ENCODE measurements at places on chromosomes 7 and 10.
A peak's percentile ranks its signal among the peaks of the same experiment; 100 is the strongest.

- no peak for DNase-seq
These were observed 213.2 kb upstream of the CTBP2 start for GRCh38 chr10:125373546-125373945.

- DNase-seq, result no peak
These were observed 661.7 kb upstream of the AUTS2 start for GRCh38 chr7:68936471-68937035.

GRCh38 chr7:73865738-73866445 lies 4.9 kb downstream of the TMEM270 start:
- no peak for DNase-seq

DNA sequence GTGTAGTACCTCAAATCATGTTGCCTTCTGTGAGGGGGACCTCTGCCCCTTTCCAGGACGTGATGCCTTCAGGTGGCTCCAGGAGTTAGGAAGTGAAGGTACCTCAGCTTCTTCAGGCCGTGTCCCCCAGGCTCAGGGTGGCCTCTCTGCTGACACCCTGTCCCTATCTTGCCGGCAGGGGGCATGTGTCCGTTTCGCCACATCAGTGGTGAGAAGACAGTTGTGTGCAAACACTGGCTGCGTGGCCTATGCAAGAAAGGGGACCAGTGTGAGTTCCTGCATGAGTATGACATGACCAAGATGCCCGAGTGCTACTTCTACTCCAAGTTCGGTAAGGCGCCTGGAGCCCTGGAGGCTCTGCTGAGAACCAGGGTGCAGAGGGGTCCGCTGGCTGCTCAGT lies 9.2 kb downstream of the CPSF4 start:
- no peak for DNase-seq

- DNase-seq, result peak; percentile 32
These were observed 384.4 kb downstream of the PARD3 start for GRCh38 chr10:34430685-34431084.

DNA sequence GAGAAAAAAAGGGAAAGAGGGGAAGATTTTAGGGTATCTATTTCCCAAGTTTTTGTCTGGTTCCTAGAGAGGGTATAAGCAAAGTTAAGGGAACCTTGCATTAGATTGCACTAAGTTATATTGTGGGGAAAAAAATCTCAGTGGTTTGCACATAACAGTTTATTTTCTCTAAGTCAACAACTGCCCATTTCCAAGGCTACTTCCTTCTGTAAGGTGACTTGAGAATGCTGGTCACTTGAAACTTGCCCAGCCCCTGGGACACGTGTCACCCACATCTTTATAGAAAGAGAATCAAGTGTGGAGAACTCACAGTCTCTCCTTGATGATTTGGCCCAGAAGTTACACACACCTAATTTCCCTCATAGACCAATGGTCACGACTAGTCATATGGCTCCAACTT lies 488.6 kb upstream of the PODXL start:
- DNase-seq, result no peak

- no peak for DNase-seq
These were observed 53.7 kb upstream of the KDM7A start for GRCh38 chr7:140230516-140230860.

DNA sequence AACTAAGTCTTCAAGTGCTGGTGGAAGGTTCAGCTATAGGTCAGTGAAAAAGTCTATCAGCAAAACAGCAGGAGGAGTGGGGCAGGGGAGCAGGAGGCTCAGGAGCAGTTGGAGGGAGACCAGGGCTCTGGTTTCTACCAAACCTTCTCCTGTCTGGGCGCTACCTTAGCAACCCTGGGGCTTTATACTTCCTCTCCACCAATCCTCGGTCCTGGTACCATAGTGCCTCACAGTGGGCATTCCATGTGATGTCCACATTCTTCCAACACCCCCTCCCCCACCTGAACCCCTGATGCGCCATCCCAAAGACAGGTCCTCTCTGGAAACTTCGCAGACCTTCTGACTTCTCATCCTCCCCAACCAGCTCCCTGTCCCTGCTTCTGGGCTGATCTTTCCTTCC lies 25.3 kb upstream of the ACSM6 start:
- no peak for DNase-seq

- no peak for DNase-seq
These were observed 32.3 kb upstream of the DGKB start for GRCh38 chr7:14934839-14935238.

GRCh38 chr7:122535086-122535485 lies 163.8 kb downstream of the RNF133 start:
- no peak for DNase-seq

- DNase-seq, result no peak
These were observed 123.0 kb upstream of the VSTM2A start for GRCh38 chr7:54419209-54419608.

DNA sequence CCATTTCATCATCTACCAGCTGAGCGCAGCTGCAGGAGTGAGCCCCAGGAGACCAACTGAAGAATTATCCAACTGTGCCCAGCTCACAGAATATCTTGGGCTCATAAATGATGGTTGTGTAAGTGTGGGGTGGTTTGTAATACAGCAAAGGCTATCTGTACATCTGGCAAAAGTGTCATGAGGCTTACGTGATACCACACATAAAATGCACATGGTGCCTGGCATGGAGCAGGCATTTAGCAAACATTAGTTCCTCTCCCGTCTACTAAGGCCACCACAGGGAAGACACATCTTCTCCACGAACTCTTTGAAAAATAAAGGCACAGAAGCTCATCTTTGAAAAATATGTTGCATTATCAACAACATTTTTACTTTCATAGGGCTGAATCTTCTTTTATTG lies 32.3 kb downstream of the AOAH start:
- DNase-seq, result no peak

DNA sequence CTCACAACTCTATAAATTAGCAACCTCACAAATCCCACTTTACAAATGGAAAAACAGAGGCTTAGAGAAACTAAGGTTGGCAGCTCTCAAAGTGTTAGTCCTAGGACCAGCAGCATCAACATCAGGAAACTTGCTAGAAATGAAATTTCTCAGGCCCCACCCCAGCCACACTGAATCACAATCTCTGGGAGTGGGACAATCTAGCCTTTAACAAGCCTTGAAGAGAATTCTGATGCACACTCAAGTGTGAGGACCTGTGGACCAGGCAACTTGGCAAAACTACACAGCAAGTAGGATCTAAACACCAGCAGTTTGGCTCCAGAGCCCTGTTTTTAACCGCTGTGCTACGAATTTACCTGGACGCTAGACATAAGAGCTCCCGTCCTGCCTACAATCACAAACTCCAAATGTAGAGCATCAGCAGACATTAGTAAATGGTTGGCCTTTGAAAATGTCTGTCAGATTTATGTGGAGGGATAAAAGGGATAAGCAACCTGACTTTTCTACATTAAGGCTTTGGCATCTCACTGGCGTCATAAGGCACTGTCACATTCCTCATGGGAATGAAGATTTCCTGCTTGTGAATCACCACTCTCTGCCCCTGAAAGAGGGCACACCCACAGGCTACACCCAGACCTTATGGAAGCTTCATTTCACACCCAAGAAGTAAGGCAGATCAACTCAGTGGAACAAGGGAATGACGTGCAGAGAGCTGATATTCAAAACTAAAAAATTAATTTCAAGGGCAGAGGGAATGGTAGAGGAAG lies 34.5 kb downstream of the PPP1R3C start:
- no peak for DNase-seq

DNA sequence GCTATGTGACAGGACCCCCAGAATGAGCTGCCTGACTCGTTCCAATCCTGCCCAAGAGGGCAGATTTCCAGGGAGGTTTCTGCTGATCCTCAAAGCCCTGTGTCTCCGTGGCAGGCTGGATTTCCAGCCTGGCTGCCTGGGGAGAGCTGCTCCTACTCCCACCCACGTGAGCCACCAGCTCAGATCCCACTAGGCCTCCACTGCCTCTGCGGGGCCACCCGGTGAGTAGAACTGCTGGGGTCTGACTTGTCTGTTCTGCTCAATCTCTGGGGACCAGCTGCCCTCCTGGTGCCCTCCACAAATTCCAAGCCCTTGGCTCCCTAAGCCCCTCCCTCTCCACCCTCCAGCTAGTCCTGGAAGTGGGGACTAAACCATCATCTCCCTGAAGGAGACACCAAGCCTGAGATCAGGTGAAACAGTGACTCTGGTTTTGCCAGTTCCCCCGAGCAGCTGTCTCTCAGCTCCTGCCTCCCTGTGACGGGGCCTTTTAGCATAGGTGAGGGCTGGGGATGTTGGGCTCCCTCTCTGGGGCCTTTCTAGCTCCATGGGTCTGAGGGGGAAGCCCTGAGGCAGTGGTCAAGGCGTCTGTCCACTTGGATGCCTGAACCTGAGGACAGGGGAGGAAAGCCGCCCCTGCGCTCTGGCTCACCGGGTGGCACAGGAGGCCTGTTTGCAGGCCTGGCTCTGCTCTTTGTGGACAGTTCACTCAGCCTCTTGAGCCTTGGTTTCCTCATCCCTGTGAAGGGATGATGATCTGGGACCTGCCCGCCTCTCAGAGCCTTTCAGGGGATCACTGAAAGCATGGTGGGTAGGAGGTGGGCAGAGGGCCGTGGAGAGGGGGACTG lies 5.6 kb downstream of the FAM241B start:
- DNase-seq, result no peak

GRCh38 chr10:100148353-100149211 lies 37.2 kb downstream of the ERLIN1 start:
- no peak for DNase-seq

DNA sequence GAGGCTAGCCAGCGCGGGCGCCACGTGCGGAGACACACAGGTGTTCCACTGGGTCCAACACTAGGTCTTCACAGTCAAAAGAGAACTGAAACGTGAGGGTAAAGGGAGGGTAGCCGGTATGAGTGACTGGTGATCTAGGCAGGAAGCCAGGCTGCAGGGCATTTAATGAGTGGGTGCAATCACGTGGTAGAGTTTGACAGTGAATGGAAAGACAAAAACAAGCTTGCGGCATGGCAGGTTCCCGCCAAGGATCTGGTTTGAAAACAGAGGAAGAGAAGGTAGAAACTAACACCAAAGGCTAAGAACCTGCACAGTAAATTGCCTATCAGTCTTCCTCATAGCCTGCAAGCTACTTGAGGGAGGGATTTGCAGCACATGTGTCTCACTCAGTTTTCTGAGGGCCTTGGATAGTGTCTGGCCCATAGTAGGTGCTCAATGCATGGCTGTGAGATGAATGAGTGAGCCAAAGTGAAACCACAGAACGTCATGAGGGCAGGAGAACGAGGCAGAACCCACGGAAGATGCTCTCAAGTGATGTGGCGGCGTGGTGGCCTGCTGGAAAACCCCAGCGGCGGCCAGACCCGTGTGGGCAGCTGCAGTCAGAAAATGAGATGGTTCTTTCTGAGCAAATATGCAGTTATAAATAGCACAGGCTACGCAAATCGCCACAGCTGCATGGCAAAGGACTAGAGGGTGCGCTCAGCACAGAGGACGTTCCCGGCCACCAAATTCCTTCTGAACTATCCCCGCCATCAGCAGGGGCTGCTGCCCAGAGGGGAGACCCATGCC lies 183.6 kb upstream of the NFE2L3 start:
- no peak for DNase-seq

GRCh38 chr7:80923211-80923612 lies 4.4 kb upstream of the SEMA3C start:
- no peak for DNase-seq

DNA sequence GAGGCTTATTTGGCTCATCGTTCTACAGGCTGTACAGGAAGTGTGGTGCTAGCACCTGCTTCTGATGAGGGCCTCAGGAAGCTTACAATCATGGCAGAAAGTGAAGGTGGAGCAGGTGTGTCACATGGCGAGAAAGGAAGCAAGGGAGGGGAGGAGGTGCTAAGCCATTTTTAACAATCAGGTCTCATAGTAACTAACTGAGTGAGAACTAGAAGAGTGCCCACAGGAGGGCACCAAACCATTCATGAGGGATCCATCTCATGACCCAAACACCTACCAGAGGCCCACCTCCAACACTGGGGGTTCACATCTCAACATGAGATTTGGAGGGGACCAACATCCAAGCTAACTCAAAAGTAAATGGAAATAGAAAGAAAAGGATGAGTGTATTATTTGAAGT lies 78.1 kb downstream of the CXCL12 start:
- no peak for DNase-seq

GRCh38 chr7:500521-501420 lies 18.9 kb downstream of the PDGFA start:
- DNase-seq, result no peak

DNA sequence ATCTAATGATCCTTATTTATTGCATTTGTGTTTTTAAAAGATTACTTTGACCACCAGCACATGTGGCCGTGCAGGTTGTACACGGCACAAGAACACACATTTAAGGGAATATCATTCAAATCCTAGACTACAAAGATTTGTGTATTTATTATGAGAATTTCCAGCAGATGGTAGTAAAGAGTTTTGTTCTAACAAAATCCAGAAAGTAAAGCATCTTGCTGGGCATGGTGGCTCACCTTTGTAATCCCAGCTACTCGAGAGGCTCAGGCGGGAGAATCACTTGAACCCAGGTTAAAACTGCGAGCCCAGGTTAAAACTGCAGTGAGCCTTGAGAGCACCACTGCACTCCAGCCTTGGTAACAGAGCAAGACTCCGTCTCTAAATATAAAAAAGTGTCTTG lies 31.5 kb downstream of the MACROH2A2 start:
- no peak for DNase-seq
